ENCODE measurements at places on chromosomes 1 and 21.
A peak's percentile ranks its signal among the peaks of the same experiment; 100 is the strongest.

DNA sequence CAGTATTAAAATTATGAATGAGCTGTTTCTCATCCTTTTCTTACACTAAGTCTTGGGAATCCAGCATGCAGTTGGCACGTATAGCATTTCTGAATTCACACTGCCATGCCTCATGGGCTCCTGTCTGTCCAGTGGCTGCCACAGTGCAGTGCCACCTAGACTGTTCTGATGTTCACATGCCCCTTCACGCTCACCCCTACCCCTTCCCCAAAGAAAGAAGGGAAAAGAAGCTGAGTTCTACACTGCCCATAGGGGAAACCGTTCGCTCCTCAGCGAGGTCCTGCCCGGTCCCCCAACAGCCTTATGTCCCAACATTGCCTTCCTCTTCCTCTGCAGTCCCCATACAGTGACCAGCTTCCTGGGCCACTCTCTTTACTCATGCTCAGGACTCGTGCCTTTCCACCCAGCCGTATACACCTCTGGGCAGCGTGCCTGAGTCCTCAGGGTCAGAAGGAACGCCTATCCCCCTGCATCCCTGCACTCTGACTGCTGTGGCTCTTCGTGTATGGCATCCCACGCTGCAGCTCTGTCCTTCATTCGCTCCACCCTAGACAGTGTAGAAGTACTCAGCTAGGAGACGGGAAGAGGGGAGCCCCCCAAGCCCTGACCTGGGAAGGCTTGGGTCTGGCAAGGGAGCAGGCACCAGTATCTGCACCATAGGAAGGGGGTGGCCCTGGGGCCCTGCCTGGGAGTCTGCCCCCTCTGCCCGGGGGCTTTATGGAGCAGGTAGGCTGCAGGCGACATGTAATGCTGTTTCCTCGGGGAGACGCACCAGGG is 24.1 kb upstream of the ARF1 start:
- DNase-seq = no peak

DNA sequence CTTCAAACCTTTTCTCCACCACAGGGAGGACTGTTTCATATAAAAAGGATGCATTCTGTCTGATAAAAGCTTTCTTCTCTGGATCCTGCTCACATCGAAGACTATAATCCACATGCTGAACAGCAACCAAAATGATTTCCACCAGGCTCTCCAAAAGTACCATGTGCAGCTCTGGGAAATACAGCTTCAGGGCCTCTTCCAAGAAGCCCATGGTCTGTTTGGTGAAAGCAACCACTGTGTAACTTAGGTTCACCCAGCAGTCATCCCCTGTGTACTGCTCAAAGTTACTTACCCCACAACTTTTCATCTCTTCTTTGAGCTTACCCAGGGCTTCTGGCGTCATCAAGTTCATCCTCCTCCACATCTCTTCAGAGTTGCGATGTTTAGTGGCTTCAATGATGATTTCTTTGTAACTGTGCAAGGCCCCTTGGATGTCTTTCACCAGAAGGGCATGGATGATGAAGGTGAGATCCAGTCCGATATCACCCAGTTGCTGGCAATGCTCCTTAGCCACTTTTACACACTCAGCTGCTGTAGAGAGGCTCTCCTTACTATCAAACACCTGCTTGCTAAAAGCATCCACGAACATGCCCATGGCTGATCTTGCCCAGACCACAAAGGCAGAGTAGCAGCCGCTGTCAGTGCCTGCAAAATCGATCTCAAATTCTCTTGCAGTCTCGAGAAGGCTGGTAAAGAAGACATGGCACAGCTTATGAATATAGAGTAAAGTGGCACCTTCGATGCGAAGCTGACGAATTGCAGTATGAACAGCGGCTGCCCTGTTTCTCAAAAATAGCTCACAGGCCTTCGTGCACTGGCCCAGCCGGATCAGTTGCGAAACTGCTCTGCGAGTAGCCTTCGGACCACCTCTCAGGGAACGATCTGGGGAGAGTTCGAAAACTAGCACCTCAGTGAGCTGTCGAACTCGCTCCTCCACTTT is 1.7 kb downstream of the EXOC8 start:
- no peak for DNase-seq

DNA sequence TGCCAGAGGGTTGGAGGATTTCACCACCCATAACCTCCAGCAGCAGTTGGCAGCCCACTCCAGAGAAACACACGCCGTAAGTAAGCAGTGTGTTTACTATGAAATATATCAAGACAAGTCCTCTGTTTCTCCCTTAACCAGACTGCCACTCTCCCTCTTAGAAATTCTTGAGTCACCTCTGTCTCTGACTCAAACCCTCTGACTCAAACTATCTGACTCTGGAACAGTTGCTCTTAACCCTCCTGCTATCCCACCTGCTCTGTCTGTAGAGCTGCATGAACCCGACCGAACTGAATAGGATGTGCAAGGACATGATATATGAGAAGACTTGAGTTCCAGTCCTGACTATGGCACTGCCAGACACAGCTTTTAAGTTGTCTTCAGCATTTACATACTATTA is 14.1 kb downstream of the INPP5B start:
- DNase-seq = peak; percentile 7

- DNase-seq = no peak
Measured at GRCh38 chr1:71634159-71634558, 553.3 kb upstream of the ZRANB2 start.

DNA sequence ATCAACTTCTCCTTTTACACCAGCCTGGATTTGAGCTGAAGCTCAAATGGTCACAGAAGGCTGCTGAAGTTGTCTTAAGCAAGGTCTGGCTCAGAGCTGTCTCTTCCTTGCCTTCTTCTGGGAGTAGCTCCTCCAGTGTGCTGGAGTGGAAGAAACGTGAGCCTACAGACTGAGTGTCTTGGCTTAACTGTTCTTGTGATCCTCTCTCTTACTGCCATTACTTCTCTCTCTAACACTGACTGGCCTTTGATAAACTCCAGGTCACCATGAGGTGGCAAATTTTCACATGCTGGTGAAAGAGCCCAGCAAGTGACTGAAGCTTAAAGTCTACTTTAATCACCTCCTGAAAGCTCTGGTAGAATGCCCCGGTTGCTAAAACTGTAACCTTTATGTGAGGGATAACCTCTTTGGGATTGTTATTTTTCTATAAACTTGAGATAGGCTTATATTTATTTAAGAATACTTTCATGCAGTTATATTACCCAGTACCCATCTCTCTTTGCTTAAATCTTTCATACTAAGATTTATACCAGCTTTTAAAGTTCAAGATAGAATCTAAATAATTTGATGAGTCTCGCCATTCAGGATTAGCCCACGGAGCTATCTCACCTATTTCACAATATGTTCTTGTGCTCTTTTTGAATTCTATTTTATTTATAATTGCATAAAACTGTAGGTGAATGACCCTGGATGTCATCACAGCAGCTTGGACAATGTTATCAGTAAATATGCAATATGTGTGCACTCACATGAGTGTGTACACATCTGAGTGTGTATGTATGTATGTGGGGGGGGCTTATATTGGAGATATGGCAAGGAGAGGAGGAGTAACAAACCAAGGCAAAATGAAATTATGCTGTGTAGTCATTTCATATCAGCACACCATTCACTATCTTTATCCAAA is 924.0 kb downstream of the LTN1 start:
- DNase-seq = no peak

DNA sequence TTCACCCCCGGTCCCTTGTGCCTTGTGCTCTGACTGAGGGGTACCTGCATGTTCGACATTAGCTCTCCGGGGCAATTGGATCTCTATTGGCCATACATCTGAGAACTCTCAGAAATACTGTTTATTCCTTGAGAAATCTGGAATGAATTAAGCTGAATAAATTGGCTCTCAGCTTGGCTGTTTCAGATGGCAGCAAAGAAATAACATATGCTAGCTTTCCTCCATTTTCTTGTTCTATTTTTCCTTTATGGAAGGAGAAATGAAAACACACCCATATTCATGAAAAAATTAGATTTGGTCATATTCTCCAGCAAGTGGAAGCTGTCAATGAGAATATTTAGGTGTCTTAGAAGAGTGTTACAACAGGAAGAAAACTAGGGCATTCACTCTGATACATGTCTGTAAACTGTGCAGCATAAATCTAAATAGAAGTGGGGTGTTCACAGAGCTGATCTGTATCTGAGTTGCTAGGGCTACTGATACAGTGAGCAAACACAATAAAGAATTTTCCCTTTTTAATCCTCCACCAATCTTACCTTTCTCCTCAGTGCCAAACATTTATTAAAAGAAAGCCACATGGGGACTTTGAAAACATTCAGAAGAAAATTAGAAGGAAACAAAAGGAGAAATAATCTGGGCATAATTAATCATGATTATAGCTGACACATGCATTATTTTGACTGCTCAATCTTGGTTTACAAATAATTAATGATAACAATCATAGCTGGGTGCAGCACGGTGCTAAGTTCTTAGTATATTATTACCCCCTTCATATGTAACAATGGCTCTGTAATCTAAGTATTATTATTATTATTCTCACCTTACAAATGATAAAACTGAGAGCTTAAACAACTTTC is 671.9 kb upstream of the USP24 start:
- no peak for DNase-seq

- no peak for DNase-seq
Measured at GRCh38 chr1:171397851-171398469, 84.0 kb downstream of the FMO4 start.

DNA sequence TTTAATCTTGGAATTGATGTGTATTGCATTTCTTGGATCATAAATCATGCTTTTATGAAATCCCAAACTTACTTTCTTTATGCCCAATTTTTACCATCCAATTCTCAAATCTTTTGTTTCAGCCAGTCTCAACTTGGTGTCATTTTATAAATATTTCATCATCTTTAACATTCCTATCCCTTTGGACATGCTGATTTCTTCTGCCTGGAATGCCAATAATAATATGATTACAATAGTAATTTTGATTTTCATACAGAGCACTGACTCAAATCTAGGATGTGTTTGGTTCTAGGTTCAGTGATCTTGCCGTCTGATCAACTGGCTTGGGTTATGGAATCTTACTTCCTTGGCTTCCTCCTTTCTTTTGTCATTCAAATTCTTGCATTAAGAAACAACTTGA is 12.8 kb downstream of the RRP15 start:
- no peak for DNase-seq

- no peak for DNase-seq
Measured at GRCh38 chr1:15212954-15213291, 34.1 kb upstream of the FHAD1 start.

Data from SW 1271 (cell line).